ENCODE measurements at places on chromosomes 11 and 22. TPM values are rescaled to one million over a fixed set of nuclear protein-coding genes. Genes with fewer than 3 reads are reported as not detected.

The OR56A1 gene
- not detected for total RNA-seq

The ENTHD1 gene
- total RNA-seq, result 0.39 TPM

The KCTD14 gene
- total RNA-seq, result 0.50 TPM

The OR4D11 gene
- not detected for total RNA-seq

The SLC25A45 gene
- 15.7 TPM for total RNA-seq
